ENCODE measurements at places on chromosomes 11 and 22.

DNA sequence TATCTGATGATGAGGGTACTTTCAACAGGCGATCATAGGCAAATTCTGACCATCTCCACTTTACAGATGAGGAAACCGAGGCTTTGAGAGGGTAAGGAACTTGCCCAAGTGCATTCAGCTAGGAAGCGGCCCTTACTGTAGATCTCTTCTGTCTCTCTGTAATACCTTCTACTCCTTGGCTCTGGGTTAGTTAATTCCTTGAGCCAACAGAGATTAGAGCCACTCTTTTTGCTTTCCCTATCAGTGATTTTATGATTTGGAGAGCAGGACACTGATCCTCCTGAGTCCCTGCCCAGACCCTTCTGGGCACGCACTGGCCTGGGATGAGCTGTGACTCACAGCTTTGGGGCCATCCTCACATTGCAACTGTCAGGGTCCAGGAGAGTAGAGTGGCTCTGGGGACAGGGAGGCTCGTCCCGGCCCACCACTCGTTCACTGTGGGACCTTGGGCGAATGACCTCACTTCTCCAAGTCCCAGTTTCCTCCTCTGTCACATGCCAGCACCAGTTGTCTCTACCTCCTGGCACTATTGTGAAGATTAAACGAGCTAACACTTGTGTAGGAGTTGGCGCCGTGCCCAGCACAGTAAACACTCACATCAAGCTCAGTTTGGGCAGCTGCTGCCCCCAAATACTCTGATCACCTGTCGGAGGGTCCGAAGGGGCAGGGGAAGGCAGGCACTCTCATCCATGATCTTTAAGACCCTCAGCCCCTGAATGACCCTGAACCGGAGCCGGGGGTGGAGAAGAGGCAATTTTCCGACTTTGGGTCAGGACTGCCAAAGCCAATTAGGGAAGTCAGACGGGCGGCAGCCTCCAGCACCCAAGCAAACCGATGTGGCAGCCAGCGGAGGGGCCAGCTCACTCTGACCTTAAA is 235.0 kb downstream of the MIAT start:
- peak; percentile 91 for DNase-seq

DNA sequence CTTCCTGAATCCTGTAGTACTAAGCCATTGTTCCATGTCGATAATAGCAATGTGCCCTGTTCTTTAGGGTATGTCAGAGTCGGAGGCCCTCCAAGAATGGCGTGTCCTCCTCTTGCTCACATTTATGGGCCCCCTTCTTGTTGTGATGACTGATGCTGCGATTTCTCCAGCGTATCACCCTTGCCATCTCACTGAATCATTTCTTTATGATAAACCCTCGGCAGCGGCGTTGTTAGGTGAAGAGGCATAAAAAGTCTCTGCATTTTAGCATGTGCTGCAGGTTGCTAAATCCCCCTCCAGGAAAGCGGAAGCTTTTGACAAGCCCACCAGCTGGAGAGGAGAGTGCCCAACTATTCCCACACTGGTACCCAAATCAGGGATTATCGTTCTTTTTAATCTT is 1045.3 kb downstream of the BRD1 start:
- DNase-seq = no peak

- no peak for DNase-seq
These were observed 13.7 kb downstream of the CYB561A3 start for GRCh38 chr11:61347916-61348461.

GRCh38 chr11:34926101-34926830 is 9.8 kb downstream of the PDHX start:
- DNase-seq = peak; percentile 38

DNA sequence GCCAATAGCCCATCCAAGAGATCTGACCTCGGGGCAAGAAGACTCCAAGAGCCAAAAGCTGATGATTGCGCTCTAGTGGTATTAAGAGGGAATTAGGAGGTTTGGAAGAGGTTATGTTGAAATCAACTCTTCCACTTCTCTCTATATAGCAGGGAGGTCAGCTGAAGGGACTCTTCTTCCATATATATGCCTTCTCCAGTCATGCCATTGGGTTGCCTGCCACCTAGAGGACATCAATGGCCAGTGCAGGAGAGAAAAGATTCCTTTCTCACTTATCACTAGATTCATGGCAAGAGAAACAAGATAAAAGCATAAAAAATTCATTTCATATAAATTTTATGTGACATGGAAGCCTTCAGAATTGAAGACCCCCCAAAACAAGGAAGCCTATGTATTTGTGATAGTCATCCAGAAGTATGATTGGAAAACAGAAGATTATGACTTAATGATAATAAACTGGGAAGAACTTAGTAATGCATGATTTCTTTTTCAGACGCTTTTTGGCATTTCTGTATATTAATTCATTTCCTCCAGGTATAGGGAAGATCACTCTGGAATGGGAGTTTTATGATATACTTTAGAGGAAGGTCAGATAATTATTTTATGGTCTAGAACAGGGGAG is 435.1 kb upstream of the DDI1 start:
- DNase-seq = peak; percentile 52

DNA sequence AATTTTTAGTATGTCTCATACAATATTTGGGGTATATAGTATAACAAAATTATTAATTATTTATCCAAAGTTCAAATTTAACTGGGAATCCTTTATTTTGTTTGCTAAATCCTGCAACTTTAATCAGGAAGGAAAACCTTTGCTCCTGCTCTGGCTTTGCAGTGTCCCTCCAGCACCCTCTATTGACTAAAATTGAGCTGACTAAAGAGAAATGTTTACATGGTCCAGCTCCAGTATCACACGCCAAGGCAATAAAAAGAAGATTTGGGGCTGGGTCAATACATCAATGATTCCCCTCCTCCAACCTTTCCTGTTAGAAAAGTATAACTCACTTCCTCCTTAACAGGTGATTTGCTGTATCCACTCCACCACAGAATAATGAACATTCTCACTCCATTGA is 153.0 kb upstream of the LRRC4C start:
- DNase-seq = no peak

DNA sequence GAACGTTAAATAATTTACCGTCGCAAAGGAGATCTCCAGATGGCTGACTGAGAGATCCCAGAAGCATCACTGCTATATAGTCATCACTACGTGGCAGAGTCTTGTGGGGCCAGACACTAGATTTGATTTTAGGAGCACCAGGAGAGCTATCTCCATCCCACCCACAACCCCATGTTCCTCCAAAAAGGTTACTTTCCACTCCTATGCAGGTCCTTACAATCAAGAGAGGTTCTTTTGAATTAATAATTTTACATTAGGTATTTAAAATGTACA is 19.4 kb downstream of the GUCY1A2 start:
- no peak for DNase-seq

- DNase-seq = no peak
These were observed at the start of gene KLHL35 for GRCh38 chr11:75432911-75433321. Gene KLHL35, minus strand, starts transcription at chr11:75433203. Its CDS starts 2,574 bp downstream, at chr11:75430629.

- no peak for DNase-seq
These were observed 2.6 kb upstream of the SUN2 start for GRCh38 chr22:38758276-38758945.

DNA sequence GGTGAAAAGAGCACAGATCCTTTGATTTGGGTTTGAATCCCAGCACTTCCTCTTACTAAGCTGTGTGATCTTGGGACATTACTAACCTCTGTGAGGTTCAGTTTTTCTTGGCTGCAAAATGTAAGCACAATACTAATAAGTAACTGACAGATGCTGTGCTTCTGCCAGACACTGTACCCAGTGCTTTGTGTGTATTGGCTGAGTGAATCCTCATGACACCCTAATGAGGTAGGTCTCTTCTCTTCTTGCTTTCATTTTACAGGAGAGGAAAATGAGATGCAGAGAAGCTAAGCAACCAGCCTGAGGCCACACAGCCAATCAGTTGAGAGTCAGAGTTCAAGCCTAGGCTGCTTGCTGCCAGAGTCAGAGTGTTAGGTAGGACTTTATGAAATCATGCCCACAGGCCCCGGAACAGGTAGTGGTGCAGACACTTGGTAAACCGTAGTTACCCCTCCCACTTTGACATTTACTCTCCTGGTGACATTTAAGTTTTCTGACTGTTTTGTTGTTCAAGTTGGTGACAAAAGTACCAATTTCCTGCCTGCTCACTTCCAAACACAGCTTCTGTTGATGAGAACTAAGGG is 21.2 kb downstream of the PTPRJ start:
- peak; percentile 54 for DNase-seq

DNA sequence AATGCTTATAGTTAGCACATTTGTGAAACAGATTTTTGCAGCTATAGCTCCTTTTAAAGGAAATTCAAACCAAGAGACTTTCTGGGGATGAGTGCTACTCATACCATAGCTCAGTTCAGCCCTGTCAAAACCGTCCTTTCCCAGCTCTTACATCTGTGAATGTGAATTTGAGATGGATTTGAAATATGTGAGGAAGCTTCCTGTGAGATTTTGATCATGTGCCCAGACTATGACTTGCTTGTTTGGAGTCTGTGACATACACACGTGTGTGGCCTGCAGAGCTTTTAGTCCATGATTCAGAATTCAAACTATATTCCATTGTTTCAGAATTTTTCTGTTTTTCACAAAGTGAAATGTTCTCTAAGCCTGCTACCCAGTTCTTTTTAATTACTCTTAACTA is 4.4 kb upstream of the MMP1 start:
- DNase-seq = no peak

DNA sequence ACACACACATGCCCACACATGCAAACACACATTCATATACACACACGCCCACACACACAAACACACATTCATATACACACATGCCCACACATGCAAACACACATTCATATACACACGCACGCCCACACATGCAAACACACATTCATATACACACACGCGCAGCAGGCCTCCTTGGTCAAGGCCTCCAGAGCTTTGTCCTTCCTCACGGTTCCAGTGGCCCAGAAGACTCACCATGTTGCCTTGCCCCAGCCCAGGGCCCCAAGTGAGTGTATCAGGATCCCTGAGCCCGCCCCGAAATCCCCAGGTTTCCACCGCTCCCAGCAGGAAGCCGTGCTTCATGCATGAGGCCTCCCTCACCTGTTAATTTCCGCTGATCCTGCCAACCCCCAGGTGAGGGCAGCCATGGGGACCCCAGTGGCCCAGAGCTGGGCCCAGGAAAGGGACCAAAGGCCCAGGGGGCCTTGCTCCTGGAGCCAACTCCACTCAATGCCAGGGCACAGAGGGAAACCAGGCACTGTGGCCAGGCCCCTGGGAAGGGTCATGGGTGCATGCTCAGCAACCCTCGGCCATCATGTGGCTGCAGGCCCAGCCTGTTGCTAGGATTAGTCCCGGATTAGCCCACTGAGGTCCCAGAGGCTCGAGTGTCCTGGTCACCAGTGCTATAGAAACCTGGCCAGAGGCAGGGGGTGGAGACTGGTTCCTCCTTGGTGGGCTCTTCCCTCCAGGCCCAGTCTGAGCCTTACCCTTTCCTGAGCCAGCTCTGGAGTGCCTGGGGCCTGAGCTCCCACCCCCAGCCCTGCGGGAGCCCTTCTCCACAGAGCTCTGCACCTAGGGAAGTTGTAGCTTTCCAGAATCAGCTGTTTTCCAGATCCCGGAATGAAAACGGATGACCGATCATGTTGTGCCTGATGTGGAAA is 34.4 kb downstream of the IGF2 start:
- DNase-seq = no peak

DNA sequence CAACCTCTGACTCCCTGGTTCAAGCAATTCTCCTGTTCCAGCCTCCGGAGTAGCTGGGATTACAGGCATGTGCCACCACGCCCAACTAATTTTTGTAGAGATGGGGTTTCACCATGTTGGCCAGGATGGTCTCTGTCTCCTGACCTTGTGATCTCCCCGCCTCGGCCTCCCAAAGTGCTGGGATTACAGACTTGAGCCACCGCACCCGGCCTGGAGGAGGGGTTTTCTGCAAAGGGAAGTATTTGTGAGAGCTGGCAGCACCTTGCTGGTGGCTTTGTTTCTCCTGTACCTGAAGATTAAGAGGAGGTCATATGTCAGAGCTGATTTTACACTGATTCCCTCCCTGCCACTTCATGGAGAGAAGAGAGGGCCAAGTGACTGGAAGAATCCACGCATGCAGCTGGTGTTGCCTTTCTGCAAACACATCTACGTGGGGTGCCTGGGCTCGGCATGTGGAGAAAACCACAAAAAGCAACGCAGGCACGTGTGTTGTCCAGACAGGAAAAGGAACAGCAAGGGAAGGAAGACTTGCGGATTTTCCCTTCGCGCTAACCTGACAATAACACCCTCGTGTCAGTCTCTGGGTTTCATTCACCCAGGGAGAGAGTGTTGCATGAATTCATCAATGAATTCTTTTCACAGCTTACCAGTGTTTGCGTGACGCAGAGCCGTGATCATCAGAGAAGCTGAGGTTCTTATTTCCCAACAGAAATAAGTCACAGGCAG is 61.9 kb downstream of the TSPAN18 start:
- DNase-seq = no peak

- DNase-seq = no peak
These were observed 307.8 kb downstream of the MN1 start for GRCh38 chr22:27493796-27494195.

GRCh38 chr11:69159150-69159852 is 3.6 kb downstream of the SMIM38 start:
- no peak for DNase-seq

DNA sequence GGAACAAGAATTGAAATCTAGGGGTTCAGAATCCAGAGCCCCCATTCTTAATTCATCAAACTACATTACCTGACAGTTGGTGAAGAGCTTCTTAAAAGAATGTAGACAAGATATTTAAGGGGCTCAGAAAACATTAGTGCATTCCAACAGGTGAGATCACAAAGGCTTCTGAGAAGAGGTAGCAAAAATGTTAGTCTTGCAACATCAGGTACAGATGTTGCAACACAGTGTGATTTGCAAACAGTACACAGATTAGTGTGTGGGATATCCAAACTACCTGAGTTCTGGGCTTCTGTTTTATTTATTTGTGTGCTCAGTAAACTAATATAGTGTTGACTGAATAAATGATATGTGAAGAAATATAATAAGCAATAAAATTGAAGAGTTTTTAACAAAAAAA is 11.8 kb downstream of the CASP4 start:
- DNase-seq = no peak

GRCh38 chr11:64790205-64791095 is 12.1 kb upstream of the SF1 start:
- no peak for DNase-seq

- DNase-seq = no peak
These were observed 51.7 kb downstream of the SYT13 start for GRCh38 chr11:45234306-45235006.

- DNase-seq = no peak
These were observed 11.0 kb downstream of the RNF185 start for GRCh38 chr22:31170971-31171370.
